ENCODE measurements at places on chromosomes 5 and 9. TPM values are rescaled to one million over a fixed set of nuclear protein-coding genes. Genes with fewer than 3 reads are reported as not detected.

DNA sequence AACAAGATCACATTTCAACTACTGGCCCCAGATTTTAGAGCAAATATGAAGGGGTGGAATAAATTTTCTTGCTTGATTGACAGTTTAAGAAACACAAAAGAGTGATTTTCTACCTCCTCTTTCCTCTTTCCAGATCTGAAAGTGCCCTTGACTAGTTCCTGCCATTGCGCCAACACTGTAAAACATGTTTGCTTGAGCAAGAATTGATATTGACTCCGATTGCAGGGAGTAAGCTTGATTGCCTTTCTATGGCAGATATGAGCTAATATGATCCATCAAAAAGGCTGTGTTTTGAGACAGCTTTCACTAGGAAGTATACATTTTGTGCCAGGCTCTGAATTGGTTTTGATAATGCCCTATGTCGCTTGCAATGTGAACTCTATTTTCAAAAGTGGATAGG is 508.8 kb downstream of the SEMA5A start:
- DNase-seq: no peak

The RNF208 gene
- 7.2 TPM for total RNA-seq

DNA sequence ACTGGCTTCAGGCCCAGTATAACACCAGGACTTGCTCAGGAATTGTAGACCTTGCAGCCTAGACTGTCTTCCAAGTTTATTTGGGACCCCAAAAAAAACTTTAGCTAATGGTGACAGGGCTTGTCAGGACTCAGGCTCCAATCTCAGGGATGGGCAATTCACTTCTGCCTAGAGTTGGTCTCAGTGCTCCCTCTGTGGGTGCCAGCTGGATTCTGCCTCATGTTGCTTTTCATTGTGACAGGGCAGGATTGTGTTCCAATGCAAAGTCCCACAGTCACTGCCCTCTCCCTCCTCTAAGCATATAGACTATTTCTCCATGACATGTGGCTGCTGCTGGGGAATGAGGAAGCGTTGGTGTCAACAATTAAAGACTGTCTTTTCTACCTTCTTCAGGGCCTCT is 174.7 kb downstream of the CYLC2 start:
- no peak for DNase-seq

DNA sequence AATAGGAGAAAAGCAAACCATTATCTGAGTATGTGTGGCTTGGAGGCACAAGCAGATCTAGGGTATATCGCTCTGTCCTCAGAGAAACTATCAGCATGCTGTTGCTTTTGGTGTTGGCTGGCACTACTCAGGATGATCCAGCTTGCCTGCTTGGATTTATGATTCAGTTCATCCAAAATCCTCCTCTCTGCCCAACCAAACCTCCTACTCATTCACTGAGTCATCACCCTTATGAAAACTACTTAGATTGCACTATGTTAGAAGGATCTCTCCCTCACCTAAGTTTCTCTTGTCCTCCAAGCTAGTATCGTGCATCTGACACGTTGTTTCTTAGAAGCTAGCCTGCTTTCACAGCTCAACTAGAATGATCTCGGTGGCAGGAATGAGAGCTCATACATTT is 14.2 kb upstream of the ZBED3 start:
- DNase-seq: no peak

The ANKRD34B gene
- not detected for total RNA-seq
